ENCODE measurements at places on chromosomes 11 and 22. TPM values are rescaled to one million over a fixed set of nuclear protein-coding genes. Genes with fewer than 3 reads are reported as not detected.

Gene ZFTA
- 15.8 TPM for total RNA-seq

GRCh38 chr22:36826262-36826661 is 9.4 kb upstream of the PVALB start:
- no peak overlapping the region for H3K4me3 ChIP-seq
- H3K36me3 ChIP-seq = no peaks in the 10 kb centered on the region
- H3K4me1 ChIP-seq = no peaks in the 10 kb centered on the region

- no peaks in the 10 kb centered on the region for H3K27me3 ChIP-seq
- peak overlapping the region; percentile 73 for H3K27ac ChIP-seq
- H3K36me3 ChIP-seq = no peaks in the 10 kb centered on the region
- H3K4me3 ChIP-seq = peak overlapping the region; percentile 6
Measured at GRCh38 chr22:24975813-24976341, 23.4 kb downstream of the KIAA1671 start.

DNA sequence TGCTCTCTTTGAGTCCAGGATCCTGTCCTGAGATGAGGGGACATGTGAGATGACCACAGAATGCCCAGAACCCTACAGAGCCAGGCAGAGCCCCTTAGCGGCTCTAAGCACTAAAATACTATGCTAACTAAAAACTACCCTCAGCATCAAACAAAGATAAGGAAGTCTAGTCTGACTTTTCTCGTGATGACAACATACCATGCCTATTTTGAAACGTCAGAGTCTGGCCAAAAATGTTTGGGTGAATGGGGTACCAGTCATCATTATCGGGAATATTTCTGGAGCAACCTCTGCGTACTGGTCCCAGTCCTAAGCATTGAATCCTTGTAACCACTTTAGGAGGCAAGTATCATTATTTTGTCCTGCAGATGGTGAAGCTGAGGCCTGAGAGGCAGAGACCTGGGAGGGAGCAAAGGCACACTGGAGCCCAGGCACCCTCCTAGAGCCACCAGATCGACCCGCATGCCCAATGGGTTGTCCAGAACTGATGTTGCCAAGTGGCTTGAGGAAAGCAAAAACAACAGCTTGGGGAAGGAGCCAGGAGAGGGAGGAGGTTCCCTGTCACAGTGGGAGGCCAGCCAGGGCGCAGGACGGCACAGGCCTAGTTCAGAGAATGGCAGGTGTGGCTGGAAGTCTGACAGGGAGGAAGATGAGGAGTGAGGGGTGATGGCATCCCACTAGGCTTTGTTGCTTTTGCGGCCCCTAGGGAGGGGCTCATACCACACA is 7.2 kb upstream of the OSM start:
- H3K4me1 ChIP-seq = peaks cover 16% of the 10 kb centered on the region
- H3K27ac ChIP-seq = no peak overlapping the region
- no peak for DNase-seq

DNA sequence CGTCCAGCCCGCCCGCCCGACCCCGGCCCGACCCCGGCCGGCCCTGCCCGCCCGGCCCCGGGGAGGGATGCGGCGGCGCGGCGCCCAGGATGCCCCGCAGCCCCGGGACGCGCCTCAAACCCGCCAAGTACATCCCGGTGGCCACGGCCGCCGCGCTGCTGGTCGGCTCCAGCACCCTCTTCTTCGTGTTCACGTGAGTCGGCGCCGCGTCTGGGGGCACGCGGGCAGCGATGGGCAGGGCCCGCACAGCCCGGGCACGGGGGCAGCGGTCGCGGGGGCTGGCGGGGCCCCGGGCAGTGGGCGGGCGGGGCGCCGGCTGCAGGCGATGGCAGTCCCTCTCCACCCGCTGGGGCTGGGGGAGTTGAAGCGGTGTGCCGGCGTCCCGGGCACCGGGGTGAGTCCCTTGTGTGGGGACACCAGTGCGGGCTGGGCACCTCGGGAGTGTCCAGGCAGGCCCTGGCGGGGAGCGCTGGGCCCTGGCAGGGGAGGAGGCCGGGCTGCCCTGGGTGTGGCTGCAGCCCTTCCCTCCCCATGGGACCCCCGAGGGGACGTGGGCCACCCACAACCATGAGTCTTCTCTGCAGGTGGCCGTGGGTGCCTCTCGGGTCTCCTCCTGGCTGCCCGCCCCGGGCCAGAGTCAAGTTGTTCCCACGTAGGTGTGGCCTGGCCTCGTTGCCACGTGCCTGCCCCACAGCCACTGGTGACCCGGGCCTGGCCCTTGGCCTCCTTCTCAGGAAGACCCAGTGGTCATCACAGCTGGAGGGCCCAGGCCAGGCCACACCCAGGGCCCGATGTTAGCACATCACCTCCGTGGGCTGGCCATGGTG is 468 bp downstream of the ZDHHC8 start:
- DNase-seq = no peak
- no peaks in the 10 kb centered on the region for H3K36me3 ChIP-seq
- peak overlapping the region; percentile 100 for H3K4me3 ChIP-seq
- peaks cover 60% of the 10 kb centered on the region for H3K4me1 ChIP-seq
